ENCODE measurements at places on chromosomes 7 and 10. TPM values are rescaled to one million over a fixed set of nuclear protein-coding genes. Genes with fewer than 3 reads are reported as not detected.

Gene ZNF488
- not detected for total RNA-seq

- peak overlapping the region; percentile 23 for H3K4me3 ChIP-seq
- no peaks in the 10 kb centered on the region for H3K27me3 ChIP-seq
- H3K4me1 ChIP-seq = peaks cover 24% of the 10 kb centered on the region
These were observed 33.5 kb upstream of the DLD start for GRCh38 chr7:107857541-107857912.

DNA sequence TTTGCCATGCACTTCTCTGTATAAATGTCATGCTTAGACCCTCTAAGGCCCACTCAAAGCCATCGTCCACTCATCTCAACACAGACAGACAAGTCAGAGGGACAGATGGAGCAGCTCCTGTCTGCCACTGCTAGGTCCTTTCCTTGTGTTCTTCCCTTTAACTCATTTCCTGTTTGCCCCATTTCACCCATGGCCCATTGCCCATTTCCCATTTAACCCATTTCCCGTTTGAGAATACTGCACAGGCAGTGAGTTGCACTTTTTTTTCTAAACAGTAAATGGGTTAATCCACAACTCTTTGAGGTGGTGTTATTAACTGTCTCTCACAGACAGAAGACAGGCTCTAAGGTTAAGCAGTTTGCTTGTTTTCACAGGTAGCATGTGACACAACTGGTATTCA is 179.3 kb downstream of the NPSR1 start:
- no peaks in the 10 kb centered on the region for H3K4me1 ChIP-seq
- H3K36me3 ChIP-seq = no peaks in the 10 kb centered on the region
- H3K27ac ChIP-seq = no peak overlapping the region
- no peak overlapping the region for H3K4me3 ChIP-seq

DNA sequence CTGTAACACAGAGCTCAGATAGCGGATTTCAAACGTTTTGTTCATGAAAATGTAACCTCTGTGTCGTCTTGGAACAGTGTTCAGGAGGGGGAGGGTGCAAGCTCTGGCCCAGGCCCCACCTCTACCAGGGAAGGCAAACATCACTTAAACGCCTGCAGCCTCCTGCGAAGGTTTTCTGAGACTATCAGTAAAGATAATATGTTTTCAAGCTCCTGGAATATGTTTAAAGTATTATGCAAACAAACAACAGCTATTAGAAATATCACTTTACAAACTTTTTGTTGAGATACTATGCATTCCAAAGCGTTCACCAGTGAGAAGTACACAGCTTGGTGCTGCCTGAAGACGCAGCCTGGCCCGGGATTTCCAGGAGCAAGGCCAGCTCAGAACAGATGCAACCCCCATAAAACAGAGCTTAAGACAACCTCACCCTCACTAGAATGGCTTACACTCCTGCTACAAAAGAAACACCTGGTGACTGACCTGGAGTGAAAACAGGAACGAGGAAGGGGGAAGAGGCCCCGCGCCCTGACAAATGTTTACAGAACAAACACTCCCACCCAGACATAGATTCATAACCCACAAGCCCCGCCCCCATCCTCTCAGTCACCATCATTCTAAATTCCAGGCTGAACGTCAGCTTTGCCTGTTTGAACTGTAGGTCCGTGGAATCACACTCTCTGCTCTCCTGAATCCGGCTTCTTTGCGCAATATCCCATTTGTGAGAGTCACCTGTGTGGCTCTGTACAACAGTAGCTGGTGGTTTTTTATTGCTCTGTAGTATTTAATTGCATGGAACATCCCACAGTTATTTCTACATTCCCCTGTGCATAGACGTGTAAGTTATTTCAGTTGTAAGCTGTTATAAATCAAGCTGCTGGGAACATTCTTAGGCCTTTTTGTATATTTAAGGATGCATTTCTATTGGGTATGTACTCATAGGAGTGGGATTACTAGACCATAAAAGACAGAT is 155.0 kb downstream of the PTPRN2 start:
- H3K36me3 ChIP-seq = no peaks in the 10 kb centered on the region
- H3K4me1 ChIP-seq = no peaks in the 10 kb centered on the region
- no peak overlapping the region for H3K27ac ChIP-seq
- H3K27me3 ChIP-seq = peaks cover 13% of the 10 kb centered on the region
- DNase-seq = no peak

- peaks cover 37% of the 10 kb centered on the region for H3K4me1 ChIP-seq
- peak overlapping the region; percentile 76 for H3K4me3 ChIP-seq
- H3K27me3 ChIP-seq = no peaks in the 10 kb centered on the region
- peak overlapping the region; percentile 99 for H3K27ac ChIP-seq
These were observed 42.3 kb downstream of the ARID5B start for GRCh38 chr10:61943674-61944378.

Gene PPP1R9A
- total RNA-seq = 0.69 TPM

- no peaks in the 10 kb centered on the region for H3K36me3 ChIP-seq
- H3K27me3 ChIP-seq = peaks cover 8% of the 10 kb centered on the region
- H3K27ac ChIP-seq = no peak overlapping the region
- peak; percentile 44 for DNase-seq
- H3K4me1 ChIP-seq = no peaks in the 10 kb centered on the region
These were observed 33.2 kb upstream of the CNPY1 start for GRCh38 chr7:155579565-155579964.

DNA sequence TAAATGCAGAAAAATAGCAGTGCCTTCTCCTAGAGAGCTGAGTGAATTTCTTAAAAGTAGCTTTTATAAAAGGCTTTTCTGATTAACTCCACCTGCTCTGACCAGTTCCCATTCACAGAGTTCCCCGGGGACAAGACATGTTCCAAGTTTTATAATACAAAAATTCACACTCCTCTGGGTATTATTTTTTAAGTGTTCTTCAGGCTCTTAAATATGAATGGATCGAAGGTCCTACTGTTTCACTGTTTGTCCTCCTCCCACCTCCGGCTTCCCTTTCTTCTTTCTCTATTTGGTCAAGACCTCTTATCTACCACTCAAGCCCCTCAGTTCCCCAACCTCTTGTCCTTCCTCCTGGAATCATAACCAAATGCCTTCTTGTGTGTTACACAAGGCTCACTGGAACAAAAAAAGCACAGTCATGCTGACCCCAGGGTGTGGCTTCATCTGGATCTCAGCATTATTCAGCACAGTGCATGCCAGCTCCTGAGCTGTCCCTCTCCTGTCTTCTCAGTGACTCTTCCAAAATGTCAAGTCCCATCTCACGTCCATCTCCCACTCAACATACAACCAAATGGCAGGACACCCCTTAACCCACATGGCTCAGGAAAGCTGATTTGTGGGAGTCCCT is 222.4 kb downstream of the SORCS1 start:
- H3K27ac ChIP-seq = no peak overlapping the region
- no peak overlapping the region for H3K4me3 ChIP-seq
- no peak for DNase-seq
- no peaks in the 10 kb centered on the region for H3K4me1 ChIP-seq
- no peaks in the 10 kb centered on the region for H3K27me3 ChIP-seq

DNA sequence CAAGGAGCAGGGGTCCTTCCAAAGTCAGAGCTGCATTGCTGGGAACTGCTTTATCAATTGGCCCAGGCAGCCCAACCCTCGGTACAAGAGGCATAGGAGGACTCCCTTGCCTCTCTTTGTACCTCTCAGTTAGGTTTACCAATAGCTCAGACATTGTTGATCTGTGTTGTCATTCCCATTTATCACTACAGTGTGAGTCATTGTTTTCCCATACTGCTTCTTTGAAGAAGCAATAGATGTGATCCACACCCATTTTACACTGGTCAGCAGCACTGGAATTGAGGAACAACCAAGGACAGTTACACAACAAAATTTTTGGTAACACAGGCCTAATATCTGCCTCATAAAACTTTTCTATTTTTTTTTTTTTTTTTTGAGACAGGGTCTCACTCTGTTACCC is 307.2 kb downstream of the SNX13 start:
- DNase-seq = no peak
- no peak overlapping the region for H3K27ac ChIP-seq
- H3K27me3 ChIP-seq = peaks cover 29% of the 10 kb centered on the region
- H3K4me1 ChIP-seq = no peaks in the 10 kb centered on the region
- H3K36me3 ChIP-seq = no peaks in the 10 kb centered on the region

Gene SEC61A2
- 54.8 TPM for total RNA-seq

- H3K36me3 ChIP-seq = peaks cover 6% of the 10 kb centered on the region
- H3K4me1 ChIP-seq = no peaks in the 10 kb centered on the region
- DNase-seq = no peak
- H3K27ac ChIP-seq = no peak overlapping the region
- H3K27me3 ChIP-seq = peaks cover 9% of the 10 kb centered on the region
- no peak overlapping the region for H3K4me3 ChIP-seq
These were observed 24.5 kb upstream of the PPP1R9A start for GRCh38 chr7:94882891-94883290.

GRCh38 chr7:44537442-44537841 is 3.7 kb downstream of the NPC1L1 start:
- DNase-seq = no peak
- H3K36me3 ChIP-seq = no peaks in the 10 kb centered on the region

- H3K4me1 ChIP-seq = peaks cover 33% of the 10 kb centered on the region
- peak overlapping the region; percentile 69 for H3K27ac ChIP-seq
- H3K36me3 ChIP-seq = no peaks in the 10 kb centered on the region
- no peak overlapping the region for H3K4me3 ChIP-seq
- DNase-seq = no peak
These were observed 103.7 kb downstream of the PLXNA4 start for GRCh38 chr7:132472463-132473120.

Gene RELN
- total RNA-seq = not detected

Gene DPCD
- total RNA-seq = 8.2 TPM

- no peaks in the 10 kb centered on the region for H3K27me3 ChIP-seq
- no peak overlapping the region for H3K27ac ChIP-seq
- H3K4me1 ChIP-seq = no peaks in the 10 kb centered on the region
- no peak overlapping the region for H3K4me3 ChIP-seq
- H3K36me3 ChIP-seq = peaks cover 23% of the 10 kb centered on the region
These were observed 47.1 kb downstream of the HIBADH start for GRCh38 chr7:27615420-27616185.

DNA sequence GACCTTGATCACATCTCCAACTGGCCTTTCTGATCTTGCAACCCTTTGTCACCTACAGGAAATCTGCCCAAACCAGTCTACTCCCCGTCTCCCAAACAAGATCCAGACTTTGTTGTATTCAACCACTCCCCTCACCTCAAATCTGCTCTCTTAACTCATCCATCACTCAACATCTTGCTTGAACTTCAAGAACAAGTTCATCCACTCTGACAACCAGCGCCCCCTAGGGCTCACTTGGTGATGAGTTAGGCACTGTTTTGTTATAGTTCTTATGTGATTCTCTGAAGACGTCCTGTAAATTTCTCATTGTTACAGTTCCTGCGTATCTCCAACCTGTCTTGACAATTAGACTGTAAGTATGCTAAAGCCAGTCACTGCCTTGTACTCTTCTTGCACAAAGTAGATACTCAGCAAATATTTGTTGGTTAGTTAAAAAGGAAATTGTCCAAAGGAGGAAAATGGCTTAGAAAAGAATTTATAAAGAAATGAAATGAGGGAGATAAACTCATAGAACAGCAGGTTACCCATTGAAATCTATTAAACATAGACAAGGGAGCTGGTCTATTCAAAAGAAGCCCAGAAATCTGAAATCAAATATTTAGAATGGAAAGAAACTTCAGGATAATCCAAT is 5.3 kb downstream of the FRMD4A start:
- DNase-seq = no peak
- no peaks in the 10 kb centered on the region for H3K36me3 ChIP-seq
- no peaks in the 10 kb centered on the region for H3K4me1 ChIP-seq

DNA sequence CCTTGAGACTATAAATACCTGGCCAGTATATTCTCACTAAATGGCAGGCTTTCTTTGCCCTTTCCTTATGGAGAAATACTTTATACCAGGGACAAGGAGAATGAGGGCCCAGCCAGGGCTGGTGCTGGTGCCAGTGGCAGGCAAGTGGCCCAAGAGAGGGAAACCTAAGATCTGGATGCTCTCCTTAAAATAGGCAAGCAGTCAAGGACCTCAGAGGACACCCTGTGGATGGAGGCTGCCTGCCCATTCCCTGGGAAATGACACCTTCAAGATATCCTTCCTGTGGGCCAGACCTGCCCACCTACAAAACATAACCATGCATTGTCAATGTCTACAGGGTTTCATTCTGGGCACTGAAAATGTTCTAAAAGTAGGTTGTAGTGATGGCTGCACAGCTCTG is 29.1 kb downstream of the POLR3A start:
- no peaks in the 10 kb centered on the region for H3K27me3 ChIP-seq
- H3K4me3 ChIP-seq = no peak overlapping the region
- DNase-seq = no peak
- peaks cover 5% of the 10 kb centered on the region for H3K4me1 ChIP-seq

GRCh38 chr10:73850211-73850610 is 24.1 kb downstream of the CAMK2G start:
- H3K27me3 ChIP-seq = no peaks in the 10 kb centered on the region
- H3K27ac ChIP-seq = no peak overlapping the region
- H3K4me3 ChIP-seq = no peak overlapping the region
- peaks cover 13% of the 10 kb centered on the region for H3K36me3 ChIP-seq
- peaks cover 10% of the 10 kb centered on the region for H3K4me1 ChIP-seq

GRCh38 chr7:108114117-108114841 is 15.9 kb downstream of the LAMB4 start:
- no peak overlapping the region for H3K4me3 ChIP-seq
- no peaks in the 10 kb centered on the region for H3K36me3 ChIP-seq
- no peak overlapping the region for H3K27ac ChIP-seq
- no peak for DNase-seq
- H3K27me3 ChIP-seq = no peaks in the 10 kb centered on the region

DNA sequence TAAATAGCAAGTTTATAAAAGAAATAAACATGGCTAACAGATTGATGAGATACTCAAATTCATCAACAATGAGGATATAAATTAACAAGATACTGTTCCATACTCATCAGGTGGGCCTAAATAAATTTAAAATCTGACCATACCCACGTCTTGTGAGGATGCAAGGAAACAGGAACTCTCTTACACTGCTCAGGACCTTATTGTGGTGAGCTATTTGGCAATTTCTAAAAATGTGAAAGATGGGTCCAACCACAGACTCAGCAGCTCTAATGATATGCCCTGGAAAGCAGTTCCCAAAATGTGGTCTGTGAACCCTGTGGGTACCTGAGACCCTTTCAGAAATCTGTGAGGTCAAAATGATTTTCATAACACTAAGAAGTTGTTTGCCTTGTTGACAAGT is 21.5 kb downstream of the RPP38 start:
- no peak overlapping the region for H3K27ac ChIP-seq
- H3K36me3 ChIP-seq = peaks cover 5% of the 10 kb centered on the region
- H3K4me3 ChIP-seq = no peak overlapping the region
- H3K27me3 ChIP-seq = no peaks in the 10 kb centered on the region

Gene MYL10
- total RNA-seq = not detected

DNA sequence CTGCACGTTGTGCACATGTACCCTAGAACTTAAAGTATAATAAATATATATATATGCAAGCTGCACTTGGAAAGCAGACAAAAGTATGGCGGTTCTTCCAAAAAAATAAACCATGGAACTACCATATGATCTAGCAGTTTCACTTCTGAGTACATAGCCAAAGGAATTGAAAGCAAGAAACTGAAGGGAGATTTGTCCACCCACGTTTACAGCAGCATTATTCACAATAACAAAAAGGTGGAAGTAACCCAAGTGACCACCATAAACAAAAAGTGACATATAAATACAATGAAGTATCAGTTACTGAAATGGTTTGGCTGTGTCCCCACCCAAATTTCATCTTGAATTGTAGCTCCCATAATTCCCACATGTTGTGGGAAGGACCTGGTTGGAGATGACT is 525.3 kb upstream of the CELF2 start:
- H3K4me3 ChIP-seq = no peak overlapping the region
- H3K27me3 ChIP-seq = peaks cover 33% of the 10 kb centered on the region
- H3K36me3 ChIP-seq = no peaks in the 10 kb centered on the region
- H3K27ac ChIP-seq = no peak overlapping the region

- no peaks in the 10 kb centered on the region for H3K4me1 ChIP-seq
- DNase-seq = no peak
- H3K27ac ChIP-seq = no peak overlapping the region
- H3K27me3 ChIP-seq = no peaks in the 10 kb centered on the region
These were observed 37.7 kb upstream of the ZNF107 start for GRCh38 chr7:64628192-64628591.

Gene COBL
- total RNA-seq = not detected
